ENCODE measurements at places on chromosomes 13 and 19.

GRCh38 chr13:37526710-37527473 lies 71.7 kb downstream of the POSTN start:
- H3K36me3 ChIP-seq = no peaks in the 10 kb centered on the region
- no peaks in the 10 kb centered on the region for H3K27me3 ChIP-seq
- H3K4me1 ChIP-seq = no peaks in the 10 kb centered on the region
- H3K27ac ChIP-seq = no peak overlapping the region

DNA sequence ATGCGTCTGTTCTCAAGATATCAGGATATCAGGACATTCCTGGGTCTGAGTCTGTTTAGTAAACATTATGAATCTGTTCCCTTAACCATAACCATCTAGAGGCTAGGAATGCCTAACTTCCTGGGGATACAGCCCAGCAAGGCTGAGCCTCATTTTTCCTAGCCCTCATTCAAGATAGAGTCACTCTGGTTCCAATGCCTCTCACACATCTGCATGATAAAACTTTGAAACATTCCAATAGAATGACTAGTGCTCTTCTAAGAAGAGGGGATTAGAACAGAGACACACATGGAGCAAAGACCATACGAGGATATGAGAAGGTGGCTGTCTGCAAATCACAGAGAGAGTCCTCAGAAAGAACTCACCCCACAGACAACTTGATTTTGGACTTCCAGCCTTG lies 20.6 kb upstream of the CABP5 start:
- H3K4me3 ChIP-seq = no peak overlapping the region
- no peaks in the 10 kb centered on the region for H3K4me1 ChIP-seq
- H3K36me3 ChIP-seq = no peaks in the 10 kb centered on the region
- DNase-seq = no peak

- no peak overlapping the region for H3K27ac ChIP-seq
- H3K4me3 ChIP-seq = no peak overlapping the region
- H3K4me1 ChIP-seq = no peaks in the 10 kb centered on the region
- no peaks in the 10 kb centered on the region for H3K27me3 ChIP-seq
- DNase-seq = no peak
Observed at GRCh38 chr13:41244556-41244955, 18.8 kb downstream of the MTRF1 start.

- no peaks in the 10 kb centered on the region for H3K27me3 ChIP-seq
- H3K27ac ChIP-seq = no peak overlapping the region
- no peak for DNase-seq
- H3K4me1 ChIP-seq = no peaks in the 10 kb centered on the region
- no peak overlapping the region for H3K4me3 ChIP-seq
Observed at GRCh38 chr13:53775807-53776206, 747.2 kb downstream of the OLFM4 start.

DNA sequence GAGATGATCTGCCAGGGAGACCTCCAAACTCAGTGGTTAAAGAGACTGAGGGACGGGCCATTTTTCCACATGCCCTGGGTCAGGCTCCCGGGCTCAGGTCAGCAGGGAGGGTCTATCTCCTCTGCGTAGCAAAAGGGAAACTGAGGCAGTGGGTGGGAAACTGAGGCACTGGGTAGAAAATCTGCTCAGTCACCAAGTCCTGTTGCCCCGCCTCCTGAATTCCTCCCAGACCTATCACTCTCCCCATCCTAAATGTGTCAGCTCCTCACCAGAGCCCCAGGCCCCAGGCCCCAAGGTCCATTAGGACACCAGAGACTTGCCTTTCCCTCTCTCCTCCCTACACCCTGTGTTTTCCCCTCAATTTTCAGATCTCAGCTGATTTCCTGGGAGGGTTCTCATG lies 2.4 kb downstream of the CD320 start:
- no peaks in the 10 kb centered on the region for H3K4me1 ChIP-seq
- DNase-seq = no peak
- H3K27ac ChIP-seq = no peak overlapping the region
- H3K27me3 ChIP-seq = no peaks in the 10 kb centered on the region

- no peak for DNase-seq
- no peaks in the 10 kb centered on the region for H3K27me3 ChIP-seq
- no peak overlapping the region for H3K27ac ChIP-seq
- H3K36me3 ChIP-seq = no peaks in the 10 kb centered on the region
Observed at GRCh38 chr13:110346661-110347067, 39.6 kb downstream of the COL4A2 start.

GRCh38 chr19:51525651-51526050 lies 5.8 kb downstream of the SIGLEC6 start:
- H3K4me1 ChIP-seq = no peaks in the 10 kb centered on the region
- no peaks in the 10 kb centered on the region for H3K36me3 ChIP-seq
- no peak overlapping the region for H3K27ac ChIP-seq
- no peak overlapping the region for H3K4me3 ChIP-seq
- no peak for DNase-seq
- H3K27me3 ChIP-seq = no peaks in the 10 kb centered on the region

- no peak for DNase-seq
- no peak overlapping the region for H3K4me3 ChIP-seq
- H3K36me3 ChIP-seq = no peaks in the 10 kb centered on the region
- no peaks in the 10 kb centered on the region for H3K4me1 ChIP-seq
- no peaks in the 10 kb centered on the region for H3K27me3 ChIP-seq
Observed at GRCh38 chr13:90246687-90247345, 1100.7 kb upstream of the MIR17HG start.

DNA sequence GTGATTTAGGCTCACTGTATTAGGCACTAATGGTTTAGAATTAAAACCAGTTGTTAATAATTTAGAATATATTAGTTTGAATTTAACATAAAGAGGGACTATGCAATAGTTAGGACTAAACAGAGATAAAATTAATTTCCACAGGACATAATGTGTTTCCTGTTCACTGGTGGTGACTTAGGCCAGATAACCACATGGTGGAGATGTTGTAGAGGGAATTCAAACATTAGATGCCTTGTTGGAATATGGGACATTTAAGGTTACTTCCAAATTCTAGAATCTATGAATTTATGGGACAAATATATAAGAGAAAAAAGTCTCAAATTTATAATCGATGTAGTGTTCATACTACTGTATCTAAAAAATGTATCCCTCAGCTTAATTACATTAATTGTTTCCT lies 615.5 kb upstream of the KLHL1 start:
- no peaks in the 10 kb centered on the region for H3K27me3 ChIP-seq
- no peaks in the 10 kb centered on the region for H3K4me1 ChIP-seq
- H3K36me3 ChIP-seq = no peaks in the 10 kb centered on the region
- no peak overlapping the region for H3K4me3 ChIP-seq
- DNase-seq = no peak
- H3K27ac ChIP-seq = no peak overlapping the region

DNA sequence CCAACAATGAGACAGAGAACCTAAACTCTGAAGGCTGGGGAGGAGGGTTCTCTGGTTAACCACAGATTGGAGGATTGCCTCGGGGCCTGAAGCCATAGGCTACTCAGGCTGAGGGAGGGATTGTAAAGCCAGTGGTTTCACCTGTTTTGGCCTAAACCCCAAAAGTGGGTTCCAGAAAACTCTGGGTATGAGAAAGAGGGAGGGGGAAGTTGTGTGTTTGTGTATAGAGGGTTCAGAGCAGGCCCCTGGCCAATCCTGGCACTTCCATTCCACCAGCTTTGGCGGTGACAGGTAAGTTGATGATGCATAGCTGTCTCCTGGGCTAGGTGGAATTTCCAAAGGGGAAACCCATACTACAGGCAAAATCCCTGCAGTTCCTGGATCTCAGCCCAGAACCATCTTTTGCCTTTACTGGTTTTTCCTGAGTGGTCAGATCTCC lies 13.5 kb upstream of the CCDC97 start:
- no peak overlapping the region for H3K27ac ChIP-seq
- DNase-seq = no peak
- H3K27me3 ChIP-seq = no peaks in the 10 kb centered on the region
- no peaks in the 10 kb centered on the region for H3K4me1 ChIP-seq

DNA sequence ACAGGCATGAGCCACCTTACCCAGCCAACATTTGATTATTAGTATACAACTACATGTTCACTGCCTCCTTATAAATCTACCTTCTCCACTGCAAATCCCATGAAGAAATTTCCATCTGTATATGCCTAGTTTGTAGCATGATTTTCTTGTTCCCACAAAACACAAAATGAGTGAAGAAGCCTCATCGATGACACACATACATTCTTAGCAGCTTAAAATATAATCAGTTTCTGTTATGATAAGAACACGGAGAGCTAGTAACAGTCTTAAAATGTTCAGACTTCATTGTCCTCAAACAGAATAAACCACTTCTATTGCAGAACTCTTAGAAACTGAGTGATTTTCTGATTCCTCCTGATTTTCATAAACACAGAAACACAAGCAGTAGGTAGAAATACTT lies 740.5 kb downstream of the PCDH9 start:
- no peak for DNase-seq
- H3K36me3 ChIP-seq = no peaks in the 10 kb centered on the region
- no peak overlapping the region for H3K4me3 ChIP-seq
- no peak overlapping the region for H3K27ac ChIP-seq
- H3K4me1 ChIP-seq = no peaks in the 10 kb centered on the region

- H3K27ac ChIP-seq = no peak overlapping the region
- no peak overlapping the region for H3K4me3 ChIP-seq
- no peak for DNase-seq
Observed at GRCh38 chr13:81757348-81757970, 1416.5 kb upstream of the SPRY2 start.

All from iPS DF 6.9 (cell line).